ENCODE measurements at places on chromosomes 4 and X.

DNA sequence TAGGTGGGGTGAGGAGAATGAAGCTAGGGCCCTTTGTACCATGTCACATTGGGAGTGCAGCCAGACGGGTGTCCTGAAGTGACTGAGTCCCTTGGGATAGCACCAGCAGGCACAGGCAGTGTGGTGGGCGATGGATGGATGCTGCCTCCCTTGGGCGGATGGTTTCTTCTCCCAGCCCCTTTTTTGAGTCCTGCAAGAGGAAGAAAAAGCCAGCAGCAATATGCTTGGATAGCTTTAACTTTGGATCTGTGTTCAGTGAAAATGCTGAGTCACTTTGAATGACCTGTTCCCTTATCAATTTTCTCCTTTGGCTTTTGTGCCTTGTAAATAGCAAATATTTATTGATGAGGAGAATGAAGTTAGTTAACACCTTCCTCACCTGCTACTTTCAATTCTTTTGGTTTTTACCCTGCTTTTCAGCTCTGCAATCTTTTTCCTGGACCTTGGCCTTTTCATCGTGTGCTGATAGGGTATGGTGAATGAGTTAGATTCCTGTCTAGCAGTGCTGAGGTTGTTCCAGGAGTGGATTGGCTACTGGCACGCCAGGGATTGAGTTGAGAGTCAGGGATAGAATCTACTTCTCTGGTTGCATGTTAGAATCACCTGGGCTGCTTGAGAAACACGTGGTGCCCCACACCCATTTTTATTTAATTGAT is 10.2 kb downstream of the DCUN1D4 start:
- no peak for DNase-seq

GRCh38 chrX:141278306-141278705 is 36.0 kb upstream of the SPANXC start:
- DNase-seq: no peak

GRCh38 chr4:7886007-7886973 is 53.4 kb downstream of the AFAP1 start:
- no peak for DNase-seq

GRCh38 chr4:150072906-150073714 is 5.1 kb upstream of the DCLK2 start:
- no peak for DNase-seq

DNA sequence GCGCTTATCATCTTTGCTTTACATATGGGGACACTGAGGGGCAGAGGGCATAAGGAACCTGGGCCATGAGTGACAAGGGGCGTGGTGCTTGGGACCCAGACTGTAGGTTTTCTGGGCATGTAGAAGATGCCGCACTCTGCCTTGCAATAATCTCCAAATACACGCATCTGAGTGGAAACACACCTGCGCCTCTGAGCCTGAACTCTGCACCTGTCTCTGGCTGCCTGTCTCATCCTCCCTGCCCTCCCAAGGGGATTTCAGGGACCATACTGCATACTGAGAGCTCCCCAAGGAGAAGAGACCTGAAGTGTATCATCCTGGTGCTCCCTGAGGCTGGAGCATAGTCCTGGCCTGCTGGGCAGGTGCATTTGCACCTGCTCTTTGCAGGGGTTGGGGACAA is 34.7 kb upstream of the ASMTL start:
- DNase-seq: no peak

- no peak for DNase-seq
Observed at GRCh38 chr4:116839826-116840225, 245.6 kb downstream of the TRAM1L1 start.

DNA sequence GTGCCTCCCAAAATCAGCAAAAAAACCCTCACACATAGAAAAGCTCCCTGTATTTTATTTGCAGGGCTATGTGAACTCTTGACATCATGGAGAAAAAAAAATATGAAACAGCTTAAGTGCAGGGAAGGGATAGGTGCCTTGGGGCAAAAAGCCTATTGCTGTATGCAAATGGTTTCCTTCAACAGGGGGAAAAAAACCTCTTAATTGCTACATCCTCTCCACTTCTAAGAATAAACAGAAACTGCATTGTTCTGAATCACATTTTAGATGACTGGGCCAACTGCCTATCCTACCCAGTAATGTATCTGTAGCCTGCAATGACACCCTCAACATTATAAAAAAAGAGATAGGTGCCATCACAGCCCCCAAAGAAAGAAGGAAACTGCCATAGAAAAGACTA is 229.4 kb upstream of the GALNTL6 start:
- DNase-seq: no peak

DNA sequence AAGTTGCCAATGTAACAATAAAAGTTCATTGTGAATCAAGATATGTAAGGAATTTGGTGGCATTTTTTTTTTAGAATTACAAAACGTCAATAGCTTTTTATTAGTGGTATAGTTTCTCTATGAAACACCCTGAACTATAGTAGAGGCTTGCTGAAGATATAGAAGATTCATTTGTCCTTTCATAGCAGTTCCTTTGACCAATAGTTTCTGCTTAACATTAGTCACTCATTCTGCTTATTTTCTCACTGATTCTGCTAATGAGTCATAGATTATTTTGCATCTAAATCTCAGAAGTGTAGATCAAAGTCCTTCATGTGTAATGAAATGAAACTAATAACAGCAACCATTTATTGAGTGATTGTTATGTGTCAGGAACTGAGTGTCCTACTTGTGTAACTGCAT is 205.0 kb upstream of the TET2 start:
- DNase-seq: no peak

DNA sequence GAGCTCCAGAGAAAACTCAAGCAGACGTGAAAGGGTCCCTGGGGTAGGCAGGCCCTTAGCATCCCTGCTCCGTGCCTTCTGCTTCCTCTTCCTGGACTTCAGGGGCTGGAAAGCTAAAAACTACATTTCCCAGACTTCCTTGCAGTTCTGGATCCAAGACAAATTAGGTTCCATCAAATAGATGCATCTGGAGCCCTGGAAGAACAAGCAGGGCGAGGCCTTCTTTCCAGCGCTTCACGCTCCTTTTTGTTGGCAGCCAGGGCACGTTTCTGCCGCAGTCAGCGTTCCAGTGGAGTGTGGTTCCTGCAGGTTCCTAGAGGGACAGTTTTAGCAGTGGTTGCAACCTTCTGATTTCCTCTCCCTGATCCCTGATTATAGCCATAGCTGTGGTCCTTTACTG is 53.6 kb upstream of the MSX1 start:
- no peak for DNase-seq
